ENCODE measurements at places on chromosomes 12 and 14. TPM values are rescaled to one million over a fixed set of nuclear protein-coding genes. Genes with fewer than 3 reads are reported as not detected.

DNA sequence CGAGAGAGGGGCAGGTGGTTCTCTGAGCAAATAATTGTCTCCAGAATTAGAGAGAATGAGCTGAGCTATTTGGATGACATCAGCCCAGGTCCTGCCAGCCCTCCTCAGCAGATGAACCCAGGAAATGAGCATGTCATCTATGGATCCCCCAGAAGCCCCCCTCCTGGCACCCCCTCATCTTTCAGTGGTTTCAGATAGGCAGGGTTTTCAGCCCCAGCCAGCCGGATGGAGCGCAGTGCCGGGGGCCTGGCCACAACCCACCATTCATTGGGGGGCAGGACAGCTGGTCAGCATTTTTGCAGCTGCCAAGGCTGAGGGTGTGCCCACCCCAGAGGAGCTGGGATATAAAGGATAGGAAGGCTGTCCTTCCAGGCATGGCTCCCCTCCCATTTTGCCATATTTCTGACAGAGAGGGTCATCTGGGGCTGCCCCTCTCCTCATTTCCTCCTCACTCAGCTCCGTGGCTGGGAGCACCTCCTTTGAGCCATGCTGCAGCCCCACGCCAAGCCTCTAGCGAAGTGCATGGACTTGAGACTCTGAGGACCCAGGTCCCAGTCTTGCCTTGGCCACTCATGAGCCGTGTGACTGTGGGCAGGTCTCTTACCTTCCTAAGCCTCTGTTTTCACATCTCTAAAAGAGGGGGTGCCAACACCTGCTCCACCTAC, 6.0 kb upstream of the KRT71 start:
- no peaks in the 10 kb centered on the region for H3K4me1 ChIP-seq
- no peak overlapping the region for H3K27ac ChIP-seq
- H3K36me3 ChIP-seq, result no peaks in the 10 kb centered on the region
- no peak overlapping the region for H3K4me3 ChIP-seq
- H3K27me3 ChIP-seq, result no peaks in the 10 kb centered on the region

DNA sequence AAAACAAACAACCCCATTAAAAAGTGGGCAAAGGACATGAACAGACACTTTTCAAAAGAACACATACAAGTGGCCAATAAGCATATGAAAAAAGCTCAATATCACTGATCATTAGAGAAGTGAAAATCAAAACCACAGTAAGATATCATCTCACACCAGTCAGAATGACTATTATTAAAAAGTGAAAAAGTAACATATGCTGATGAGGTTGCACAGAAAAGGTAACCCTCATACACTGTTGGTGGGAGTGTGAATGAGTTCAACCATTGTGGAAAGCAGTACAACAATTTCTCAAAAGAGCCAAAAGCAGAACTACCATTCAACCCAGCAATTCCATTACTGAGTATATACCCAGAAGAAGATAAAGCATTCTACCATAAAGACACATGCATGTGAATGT, 18.2 kb downstream of the PDE6H start:
- no peak for DNase-seq
- H3K4me3 ChIP-seq, result no peak overlapping the region
- H3K27ac ChIP-seq, result no peak overlapping the region
- H3K27me3 ChIP-seq, result no peaks in the 10 kb centered on the region
- H3K4me1 ChIP-seq, result peaks cover 16% of the 10 kb centered on the region
- H3K36me3 ChIP-seq, result no peaks in the 10 kb centered on the region

DNA sequence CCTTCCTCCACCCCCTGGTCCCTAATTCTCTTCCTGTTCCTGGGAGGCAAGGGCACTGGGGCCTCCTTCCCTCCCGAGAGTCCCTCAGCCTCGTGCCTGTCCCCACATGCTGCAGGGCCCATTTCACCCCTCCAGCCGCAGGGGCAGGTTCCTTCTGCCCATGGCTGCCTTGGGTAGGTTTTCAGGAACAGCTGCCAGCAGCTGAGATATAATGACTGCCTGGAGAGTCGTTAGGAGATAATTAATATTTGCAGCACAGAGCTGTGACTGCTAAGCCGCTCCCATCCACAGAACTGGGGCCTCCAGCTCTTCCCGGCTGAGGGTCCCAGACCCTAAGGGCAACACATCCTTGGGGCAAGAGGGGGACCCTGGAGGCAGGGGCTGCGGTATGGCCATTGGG, 211.9 kb upstream of the LHX5 start:
- no peaks in the 10 kb centered on the region for H3K36me3 ChIP-seq
- H3K27ac ChIP-seq, result no peak overlapping the region
- H3K27me3 ChIP-seq, result no peaks in the 10 kb centered on the region
- no peak overlapping the region for H3K4me3 ChIP-seq
- no peaks in the 10 kb centered on the region for H3K4me1 ChIP-seq

DNA sequence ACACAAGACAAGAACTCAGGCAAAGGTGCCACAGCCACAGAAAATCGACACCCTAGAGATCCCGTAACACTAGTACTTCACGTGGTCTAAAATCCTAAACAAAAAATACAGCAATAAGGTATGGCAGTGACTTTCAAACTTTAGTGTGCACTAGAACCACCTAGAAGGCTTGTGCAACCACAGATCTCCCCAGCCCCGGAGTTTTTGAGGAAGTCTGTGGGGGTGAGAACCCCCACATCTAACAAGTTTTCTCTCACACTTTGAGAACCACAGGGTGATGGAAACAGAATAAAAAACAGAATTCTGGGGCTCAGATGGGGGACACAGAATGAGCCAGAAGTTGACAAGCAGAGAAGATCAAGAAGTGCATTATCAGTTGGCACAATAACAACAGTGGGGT, 254.0 kb downstream of the ANO6 start:
- no peaks in the 10 kb centered on the region for H3K27me3 ChIP-seq
- peak; percentile 22 for DNase-seq
- H3K27ac ChIP-seq, result no peak overlapping the region
- peaks cover 15% of the 10 kb centered on the region for H3K4me1 ChIP-seq
- H3K4me3 ChIP-seq, result no peak overlapping the region

- no peaks in the 10 kb centered on the region for H3K36me3 ChIP-seq
- no peak overlapping the region for H3K27ac ChIP-seq
- no peaks in the 10 kb centered on the region for H3K4me1 ChIP-seq
These were observed 36.8 kb upstream of the TMPO start for GRCh38 chr12:98478606-98479005.

DNA sequence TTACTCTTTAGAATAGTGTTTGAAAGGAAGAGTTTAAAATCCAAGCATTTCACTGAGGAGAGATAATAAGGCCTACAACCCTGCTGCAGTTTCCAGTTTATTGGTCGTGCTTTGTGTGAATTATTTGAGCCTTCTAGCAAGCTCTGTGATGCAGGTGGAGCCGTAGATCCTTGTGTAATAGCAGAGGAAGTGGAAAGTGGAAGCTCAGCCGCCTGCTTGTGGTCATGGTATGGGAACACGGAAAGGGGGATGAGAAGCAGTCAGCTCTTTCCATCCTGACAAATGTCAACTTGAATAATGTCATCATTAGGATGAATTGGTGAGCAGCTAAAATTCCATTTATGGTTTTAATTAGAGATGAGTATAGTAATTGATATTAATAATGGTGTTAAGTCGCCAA, 29.1 kb downstream of the SYNE2 start:
- no peak overlapping the region for H3K27ac ChIP-seq
- no peak overlapping the region for H3K4me3 ChIP-seq
- H3K27me3 ChIP-seq, result no peaks in the 10 kb centered on the region
- H3K36me3 ChIP-seq, result no peaks in the 10 kb centered on the region

DNA sequence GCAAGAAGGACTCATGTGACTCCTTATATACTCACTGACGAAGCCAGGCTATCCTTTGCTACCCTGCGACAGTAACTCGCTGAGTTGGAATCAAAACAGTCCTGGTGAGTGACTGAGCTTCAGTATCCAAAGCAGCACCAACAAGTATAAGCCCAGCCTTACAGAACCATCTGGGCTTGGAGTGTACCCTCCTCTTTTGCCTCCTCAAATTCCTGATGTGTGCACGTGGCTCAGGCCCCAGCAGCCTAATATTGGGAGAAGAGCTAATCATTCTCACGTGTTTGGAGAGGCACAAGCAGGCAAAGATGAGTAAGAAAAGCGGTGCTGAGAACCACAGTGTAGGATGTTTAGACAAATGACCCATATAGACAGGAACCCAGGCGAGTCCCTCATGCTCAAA, 34.4 kb downstream of the PPTC7 start:
- no peak overlapping the region for H3K27ac ChIP-seq
- no peaks in the 10 kb centered on the region for H3K27me3 ChIP-seq
- DNase-seq, result no peak

DNA sequence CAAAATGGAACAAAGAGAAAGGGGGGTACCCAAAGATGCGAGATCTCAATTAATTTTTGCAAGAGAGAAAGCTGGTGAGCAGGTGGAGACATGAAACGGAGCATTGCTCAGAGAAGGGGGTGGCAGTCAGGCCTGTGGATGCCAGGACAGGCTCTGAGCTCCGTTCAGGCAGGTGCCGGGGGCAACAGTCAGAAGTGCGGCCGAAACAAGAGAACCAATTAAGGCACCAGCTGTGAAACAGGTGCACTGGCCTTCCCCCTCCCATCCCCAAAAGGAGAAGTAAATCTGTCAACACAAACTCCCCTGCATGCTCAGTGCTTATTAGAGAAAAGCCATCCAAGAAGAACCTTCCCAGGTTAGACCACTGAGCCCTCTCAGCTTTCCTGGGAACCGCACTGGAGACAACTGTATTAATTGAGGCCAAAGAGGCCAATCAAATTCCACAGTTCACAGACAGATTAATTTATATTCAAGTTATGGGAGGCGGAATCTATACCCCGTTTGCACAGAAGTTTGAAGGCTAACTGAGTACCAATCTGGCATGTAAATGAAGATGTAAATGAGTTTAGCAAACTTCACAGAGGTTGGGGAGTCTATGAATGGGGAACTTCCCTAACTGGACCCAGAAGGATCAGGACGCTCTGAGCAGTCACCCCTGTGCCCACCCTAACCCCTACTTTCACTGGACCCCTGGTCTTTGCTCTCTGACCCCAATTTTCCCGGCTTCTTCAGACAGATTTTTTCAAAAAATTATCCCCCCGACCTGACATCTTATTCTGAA, 20.9 kb downstream of the OAS2 start:
- no peaks in the 10 kb centered on the region for H3K27me3 ChIP-seq
- peaks cover 33% of the 10 kb centered on the region for H3K36me3 ChIP-seq
- no peak overlapping the region for H3K4me3 ChIP-seq
- no peaks in the 10 kb centered on the region for H3K4me1 ChIP-seq
- H3K27ac ChIP-seq, result no peak overlapping the region

NRXN3 gene
- not detected for total RNA-seq

- DNase-seq, result peak; percentile 77
- H3K36me3 ChIP-seq, result no peaks in the 10 kb centered on the region
- peaks cover 6% of the 10 kb centered on the region for H3K4me1 ChIP-seq
- H3K27me3 ChIP-seq, result no peaks in the 10 kb centered on the region
These were observed 1346.4 kb downstream of the TMEM121 start for GRCh38 chr14:106872611-106873446.

- H3K27ac ChIP-seq, result no peak overlapping the region
- H3K36me3 ChIP-seq, result no peaks in the 10 kb centered on the region
- H3K4me1 ChIP-seq, result peaks cover 6% of the 10 kb centered on the region
- no peak overlapping the region for H3K4me3 ChIP-seq
- no peak for DNase-seq
These were observed 43.9 kb upstream of the PCED1B start for GRCh38 chr12:47035484-47035883.
